GM19239 (cell line): ENCODE measurements at places on chromosomes 16 and 17.

- no peak for DNase-seq
Observed at GRCh38 chr17:57553991-57554825, 190.9 kb downstream of the CCDC182 start.

DNA sequence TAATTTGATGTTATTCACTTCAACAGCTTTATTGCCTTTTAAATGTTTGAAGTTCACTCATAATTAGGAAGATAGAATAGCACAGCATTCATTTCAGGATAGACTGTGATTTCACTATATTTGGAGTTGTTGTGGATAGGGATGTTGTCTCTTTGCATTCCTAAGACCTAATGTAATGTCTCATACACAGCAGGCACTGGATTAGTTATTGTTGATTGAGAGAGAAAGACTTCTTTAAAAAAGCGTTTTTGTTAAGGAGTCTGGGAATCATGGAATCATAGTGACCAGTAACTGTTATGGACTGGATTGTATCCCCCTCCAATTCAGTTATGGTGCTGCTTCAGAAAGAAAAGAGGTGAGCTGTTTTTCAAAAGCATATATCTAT is 122.0 kb downstream of the USP22 start:
- DNase-seq: no peak

GRCh38 chr17:13593021-13593751 is 8.5 kb downstream of the HS3ST3A1 start:
- no peak for DNase-seq

- no peak for DNase-seq
Observed at GRCh38 chr17:19331543-19332245, 30.8 kb downstream of the B9D1 start.

DNA sequence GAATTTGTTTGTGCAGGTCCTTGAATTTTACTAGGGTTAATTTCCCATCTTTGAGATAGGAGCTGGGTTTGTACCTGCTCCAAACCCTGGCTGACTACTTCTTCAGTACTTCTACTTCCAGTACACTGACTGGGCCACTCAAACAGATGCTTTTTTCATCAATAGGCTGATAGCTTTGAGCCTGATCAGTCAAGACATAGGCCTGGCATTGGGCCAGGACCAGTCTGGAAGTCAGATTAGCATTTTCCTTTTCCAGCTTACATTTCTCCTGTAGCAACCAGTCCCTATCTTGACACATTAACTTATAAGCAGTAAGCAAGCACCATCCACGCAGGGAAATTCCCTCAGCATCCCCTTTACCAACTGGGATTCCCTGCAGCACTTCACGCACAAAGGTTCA is 7.5 kb upstream of the TMEM101 start:
- no peak for DNase-seq

DNA sequence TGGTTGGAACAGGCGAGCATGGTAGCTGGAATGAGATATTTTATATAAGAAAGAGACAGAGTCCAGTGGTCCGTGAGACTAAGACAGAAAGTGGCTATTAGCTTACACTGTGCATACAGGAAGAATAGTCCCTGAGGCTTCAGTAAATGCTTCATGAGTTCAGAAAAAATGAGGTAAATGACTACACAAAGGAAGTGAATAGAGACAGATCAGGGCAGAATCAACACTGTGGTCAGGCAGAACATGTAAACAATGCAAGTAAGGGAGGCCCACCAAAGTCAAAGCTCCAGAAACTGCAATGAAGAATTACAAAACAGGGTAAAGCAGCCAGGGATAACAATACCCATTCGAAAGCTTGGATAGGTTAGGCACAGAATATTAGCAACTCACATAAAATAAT is 4.8 kb downstream of the ABCA10 start:
- DNase-seq: peak; percentile 10

GRCh38 chr17:61005358-61005757 is 327.7 kb downstream of the BCAS3 start:
- no peak for DNase-seq

- DNase-seq: no peak
Observed at GRCh38 chr16:89210904-89211515, 6.5 kb upstream of the ZNF778 start.

GRCh38 chr16:80973991-80974390 is 32.7 kb downstream of the CMC2 start:
- DNase-seq: no peak

GRCh38 chr17:48391444-48391843 is 38.6 kb downstream of the SKAP1 start:
- no peak for DNase-seq

DNA sequence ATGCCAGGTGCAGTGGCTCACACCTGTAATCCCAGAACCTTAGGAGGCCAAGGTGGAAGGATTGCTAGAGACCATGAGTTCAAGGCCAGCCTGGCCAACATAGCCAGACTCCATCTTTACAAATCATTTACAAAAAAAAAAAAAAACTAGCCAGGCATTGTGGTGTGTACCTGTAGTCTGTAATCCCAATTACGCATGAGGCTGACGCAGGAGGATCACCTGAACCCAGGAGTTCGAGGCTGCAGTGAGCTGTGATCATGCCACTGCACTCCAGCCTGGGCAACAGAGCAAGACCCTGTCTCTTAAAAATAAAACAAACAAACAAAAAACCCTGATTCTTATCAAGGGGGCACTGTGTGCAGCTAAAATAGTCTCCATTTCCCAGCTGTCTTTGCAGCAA is 16.8 kb upstream of the HAP1 start:
- DNase-seq: no peak

- DNase-seq: no peak
Observed at GRCh38 chr17:43808076-43808475, 24.9 kb downstream of the MPP3 start.

DNA sequence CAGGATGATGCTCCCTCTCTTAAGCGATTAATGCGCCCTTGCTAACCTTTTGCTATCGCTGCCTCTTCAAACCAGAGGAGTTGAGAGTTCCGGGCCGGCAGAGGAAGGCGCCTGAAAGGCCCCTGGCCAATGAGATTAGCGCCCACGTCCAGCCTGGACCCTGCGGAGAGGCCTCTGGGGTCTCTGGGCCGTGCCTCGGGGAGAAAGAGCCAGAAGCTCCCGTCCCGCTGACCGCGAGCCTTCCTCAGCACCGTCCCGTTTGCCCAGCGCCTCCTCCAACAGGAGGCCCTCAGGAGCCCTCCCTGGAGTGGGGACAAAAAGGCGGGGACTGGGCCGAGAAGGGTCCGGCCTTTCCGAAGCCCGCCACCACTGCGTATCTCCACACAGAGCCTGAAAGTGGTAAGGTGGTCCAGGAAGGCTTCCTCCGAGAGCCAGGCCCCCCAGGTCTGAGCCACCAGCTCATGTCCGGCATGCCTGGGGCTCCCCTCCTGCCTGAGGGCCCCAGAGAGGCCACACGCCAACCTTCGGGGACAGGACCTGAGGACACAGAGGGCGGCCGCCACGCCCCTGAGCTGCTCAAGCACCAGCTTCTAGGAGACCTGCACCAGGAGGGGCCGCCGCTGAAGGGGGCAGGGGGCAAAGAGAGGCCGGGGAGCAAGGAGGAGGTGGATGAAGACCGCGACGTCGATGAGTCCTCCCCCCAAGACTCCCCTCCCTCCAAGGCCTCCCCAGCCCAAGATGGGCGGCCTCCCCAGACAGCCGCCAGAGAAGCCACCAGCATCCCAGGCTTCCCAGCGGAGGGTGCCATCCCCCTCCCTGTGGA is 16.0 kb upstream of the STH start:
- DNase-seq: no peak

- no peak for DNase-seq
Observed at GRCh38 chr16:55469821-55470532, 9.0 kb upstream of the MMP2 start.

DNA sequence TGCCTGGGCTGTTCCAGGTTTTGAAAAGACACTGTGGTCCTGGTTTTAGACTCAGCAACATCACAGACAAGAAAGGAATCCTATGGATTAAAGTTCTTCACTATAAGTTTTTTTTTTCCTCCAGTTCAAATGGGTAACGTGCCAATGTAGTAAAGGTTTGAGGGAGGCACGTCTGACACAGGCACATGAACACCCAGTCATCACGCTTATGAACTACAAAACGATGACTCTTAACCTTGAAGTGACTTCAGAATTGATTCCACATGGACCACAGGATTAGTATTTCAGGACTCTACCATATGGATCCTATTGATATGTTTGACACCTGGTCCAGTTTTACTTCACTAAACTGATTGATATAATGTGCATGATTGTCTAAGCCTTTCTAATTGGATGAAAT is 2.3 kb downstream of the PRMT7 start:
- no peak for DNase-seq

- DNase-seq: no peak
Observed at GRCh38 chr17:48054238-48055185, 6.4 kb downstream of the NFE2L1 start.

DNA sequence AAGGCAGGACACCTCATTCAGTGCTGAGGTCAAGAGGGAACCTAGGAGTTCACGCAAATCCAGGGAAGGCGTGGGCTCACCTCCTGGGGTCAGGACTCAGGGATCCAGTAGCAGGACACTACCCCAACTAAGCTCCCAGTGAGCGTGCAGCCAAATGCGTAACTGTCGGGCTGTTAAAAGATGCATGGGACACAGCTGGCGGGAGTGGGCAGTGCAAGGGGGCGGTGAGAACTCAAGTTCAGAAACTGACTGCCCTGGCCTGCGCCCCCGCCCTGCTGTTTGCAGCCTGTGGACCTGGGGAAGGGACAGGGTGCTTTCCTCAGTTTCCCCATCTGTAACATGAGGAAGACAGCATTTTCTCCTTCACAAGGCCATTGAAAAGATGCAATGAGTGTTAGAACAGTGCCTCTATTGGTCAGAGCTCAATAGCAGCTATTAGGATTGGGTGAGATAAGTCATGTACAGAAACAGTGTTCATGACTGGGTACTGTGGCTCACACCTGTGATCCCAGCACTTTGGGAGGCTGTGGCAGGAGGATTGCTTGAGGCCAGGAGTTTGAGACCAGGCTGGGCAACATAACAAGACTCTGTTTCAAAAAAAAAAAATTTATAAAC is 20.2 kb downstream of the CDIPT start:
- no peak for DNase-seq

GRCh38 chr16:67013823-67014633 is 14.9 kb upstream of the CBFB start:
- peak; percentile 50 for DNase-seq

GRCh38 chr17:75959051-75959838 is 18.4 kb upstream of the FBF1 start:
- no peak for DNase-seq

- no peak for DNase-seq
Observed at GRCh38 chr17:55233840-55234239, 30.9 kb upstream of the HLF start.

GRCh38 chr17:62786646-62787045 is 21.5 kb downstream of the MARCHF10 start:
- no peak for DNase-seq

- DNase-seq: peak; percentile 22
Observed at GRCh38 chr17:13597723-13598347, 3.9 kb downstream of the HS3ST3A1 start.

- no peak for DNase-seq
Observed at GRCh38 chr16:8583199-8583598, 7.1 kb downstream of the TMEM114 start.

DNA sequence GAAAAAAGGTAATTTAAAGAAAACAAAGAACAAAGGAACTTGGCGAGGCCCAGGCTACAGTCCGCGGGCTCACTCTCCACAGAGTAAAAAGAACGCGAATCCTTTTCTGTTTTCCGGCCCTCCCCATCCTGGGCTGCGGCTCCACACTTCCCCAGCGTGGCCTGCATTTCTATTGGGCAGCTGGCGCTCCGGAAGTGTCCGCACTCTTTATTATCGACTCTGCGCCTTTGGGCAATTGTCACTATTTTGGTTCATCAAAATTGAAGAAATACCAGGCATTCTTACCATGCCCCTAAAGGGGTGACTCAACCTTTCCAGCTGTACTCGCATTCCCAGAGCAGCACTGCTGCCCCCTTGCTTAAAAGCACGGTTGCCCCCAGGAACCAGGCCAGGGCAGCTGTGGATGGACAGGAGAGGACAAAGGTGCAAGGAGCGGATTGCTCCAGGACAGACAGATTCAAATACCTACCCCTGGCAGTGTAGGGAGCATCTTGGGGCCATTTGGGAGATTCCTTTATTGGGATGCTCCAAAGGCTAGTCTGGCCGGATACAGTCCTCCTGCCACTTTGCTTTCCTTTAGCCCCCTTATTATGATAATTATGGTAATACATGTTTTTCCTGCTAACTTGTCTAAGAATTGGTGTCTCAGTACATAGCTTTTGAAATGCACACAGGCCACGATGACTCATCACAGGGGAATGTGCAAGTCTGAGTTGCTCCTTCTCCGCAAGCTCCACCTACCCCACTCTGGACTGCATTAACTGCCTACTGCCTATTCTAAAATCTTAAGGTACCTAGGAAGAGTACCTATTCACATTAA is 985 bp upstream of the SLFN12 start:
- no peak for DNase-seq
